Daoy (cell line): ENCODE measurements at places on chromosomes 2 and 18.
A peak's percentile ranks its signal among the peaks of the same experiment; 100 is the strongest.

GRCh38 chr2:113920996-113921395, 31.1 kb downstream of the ACTR3 start:
- no peak for DNase-seq

- DNase-seq = peak; percentile 17
These were observed 16.2 kb downstream of the TOGARAM2 start for GRCh38 chr2:28997237-28997846.

GRCh38 chr2:235416858-235417499, 76.9 kb upstream of the AGAP1 start:
- DNase-seq = no peak

GRCh38 chr2:48320742-48321141, 209.2 kb upstream of the STON1 start:
- no peak for DNase-seq

DNA sequence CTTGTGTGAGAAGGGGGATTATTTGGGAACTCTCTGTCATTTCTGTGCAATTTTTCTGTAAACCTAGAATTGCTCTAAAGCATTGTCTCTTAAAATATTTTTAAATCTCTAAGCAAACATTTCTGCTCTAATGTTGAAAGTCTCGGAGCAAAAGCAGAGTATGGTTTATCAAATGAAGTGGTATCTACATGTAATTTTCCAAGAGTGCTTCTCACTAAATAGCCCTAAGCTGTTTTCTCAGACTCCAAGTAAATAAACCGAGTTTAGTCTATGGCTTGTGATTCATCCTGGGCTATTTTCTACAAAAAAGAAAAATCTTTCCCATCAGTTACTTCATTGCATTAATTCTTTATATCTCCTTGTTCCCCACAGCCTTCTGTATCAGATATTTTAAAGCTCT, 90.8 kb downstream of the METTL4 start:
- DNase-seq = no peak

- peak; percentile 88 for DNase-seq
These were observed 17.4 kb upstream of the MRPL33 start for GRCh38 chr2:27754138-27754588.

DNA sequence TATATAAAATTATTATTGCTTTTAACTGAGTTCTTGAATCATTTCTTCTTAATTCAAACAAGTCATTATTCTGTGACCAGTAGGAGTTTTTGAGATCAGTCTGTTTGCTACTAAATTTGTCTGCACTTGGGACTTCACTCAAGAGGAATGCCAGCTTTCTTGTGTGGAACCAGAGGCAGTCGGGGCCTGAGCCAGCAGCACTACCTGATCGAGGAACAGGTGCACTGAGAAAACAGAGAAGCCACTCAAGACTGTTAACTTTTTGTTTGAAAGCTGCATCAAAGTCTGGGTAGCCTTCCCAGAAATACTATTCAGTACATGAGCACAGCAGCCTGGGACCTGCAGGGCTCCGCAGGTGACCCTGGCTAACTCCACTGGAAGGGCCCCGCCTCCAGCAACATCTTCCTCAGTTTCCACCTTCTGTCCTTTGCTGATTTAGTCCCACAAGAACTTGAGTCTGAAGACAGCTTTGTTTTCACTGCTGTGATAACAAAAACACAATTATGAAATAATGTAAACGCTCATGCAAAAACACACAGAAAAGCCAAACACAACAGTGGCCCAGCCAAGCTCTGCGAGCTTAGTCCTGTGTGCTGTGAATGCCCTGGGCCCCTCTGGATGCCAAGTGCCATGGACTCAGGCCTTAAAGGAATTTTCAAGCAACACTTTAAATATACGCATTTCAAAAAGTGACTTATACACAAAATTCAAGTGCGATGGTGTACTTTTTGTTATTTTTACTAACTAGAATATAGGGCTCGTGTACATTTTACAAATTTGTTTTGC, 62.0 kb downstream of the SH3YL1 start:
- no peak for DNase-seq

DNA sequence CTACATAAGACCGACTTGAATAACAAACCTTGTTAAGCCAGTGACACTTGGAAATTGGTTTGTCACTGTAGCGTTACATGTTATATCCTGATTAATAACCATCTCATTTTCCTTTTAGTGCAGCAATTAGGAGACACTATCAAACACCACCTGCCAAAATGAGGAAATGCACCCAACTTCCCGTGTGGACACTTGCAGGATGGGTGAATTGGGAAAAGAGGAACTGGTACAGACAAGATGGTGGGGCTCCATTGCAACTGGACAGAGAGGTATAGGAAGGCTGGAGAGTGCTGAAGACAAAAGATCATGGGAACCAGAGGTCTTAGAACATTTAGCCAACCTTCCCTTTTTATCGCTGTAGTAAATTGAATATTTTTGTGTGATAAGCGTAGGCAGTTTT, 816.3 kb upstream of the HS6ST1 start:
- DNase-seq = no peak

- DNase-seq = no peak
These were observed 105.0 kb upstream of the RASGRP3 start for GRCh38 chr2:33371304-33372090.

GRCh38 chr2:171792886-171793580, 101.0 kb downstream of the SLC25A12 start:
- no peak for DNase-seq
